ENCODE measurements at places on chromosomes 2 and 18.

GRCh38 chr18:35662293-35663062, 80.9 kb downstream of the GALNT1 start:
- DNase-seq = no peak

- DNase-seq = no peak
Observed at GRCh38 chr2:11270891-11271290, 73.5 kb downstream of the ROCK2 start.

GRCh38 chr2:128435576-128436478, 117.2 kb upstream of the HS6ST1 start:
- DNase-seq = no peak

DNA sequence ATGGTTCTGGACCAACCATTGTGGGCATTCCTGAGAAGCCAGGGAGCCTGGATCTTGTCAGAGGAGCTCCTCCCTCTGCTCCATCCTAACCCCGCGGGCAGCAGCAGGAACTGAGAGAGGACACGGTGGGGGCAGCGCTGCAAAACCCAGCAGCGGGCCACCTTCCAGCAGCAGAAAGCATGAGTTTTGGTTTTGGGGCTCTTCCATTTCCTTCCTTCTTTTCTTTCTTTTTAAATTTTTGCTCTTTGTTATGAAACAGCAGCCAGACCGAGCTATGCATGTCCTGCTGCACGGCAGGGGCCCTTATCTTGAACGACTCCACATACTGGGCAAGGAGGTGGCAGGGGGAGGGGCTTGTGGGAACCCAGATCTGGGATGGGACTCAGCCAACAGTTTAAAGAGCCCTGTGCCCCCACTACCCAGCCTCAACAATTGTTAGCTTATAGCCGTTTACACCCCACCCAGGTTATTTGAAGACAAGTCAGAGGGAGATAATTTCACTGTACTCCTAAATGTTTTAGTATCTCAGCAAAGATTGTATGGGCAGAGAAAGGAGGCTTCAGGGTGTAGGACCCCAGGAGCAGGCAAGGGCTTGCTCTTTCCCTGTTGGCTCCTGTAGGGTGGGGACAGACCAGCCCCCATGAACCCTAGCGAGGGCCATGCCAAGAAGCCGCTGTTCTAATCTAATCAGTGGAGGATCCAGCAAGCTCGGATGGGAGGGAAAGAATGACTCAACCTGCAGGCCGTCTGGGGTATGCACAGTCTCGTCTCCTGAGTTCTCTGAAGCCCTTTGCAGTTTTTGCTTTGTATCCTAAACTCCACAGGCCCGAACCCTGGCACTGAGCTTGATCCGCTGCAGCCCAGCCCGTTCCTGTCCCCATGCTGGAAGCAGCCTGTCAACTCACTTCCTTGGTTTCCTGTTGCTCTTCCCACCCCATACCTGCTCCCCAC, 75.3 kb downstream of the LRRFIP1 start:
- DNase-seq = no peak

DNA sequence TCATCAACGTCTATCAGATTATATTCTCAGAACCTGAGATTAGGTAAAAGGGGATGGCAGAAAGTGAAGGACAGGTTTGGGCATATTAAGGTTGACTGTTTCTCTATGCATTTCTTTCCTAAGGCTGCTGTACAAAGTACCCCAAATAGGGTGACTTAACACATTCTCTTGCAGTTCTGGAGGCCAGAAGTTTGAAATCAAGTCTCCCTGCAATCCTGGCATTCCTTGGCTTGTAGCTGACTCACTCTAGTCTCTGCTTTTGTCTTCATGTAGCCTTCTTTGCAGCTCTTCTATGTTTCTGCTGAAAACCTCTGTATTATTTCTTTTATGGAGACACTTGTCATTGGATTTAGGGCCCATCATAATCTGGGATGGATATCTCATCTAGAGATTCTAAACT, 364.3 kb downstream of the PLCL1 start:
- DNase-seq = no peak

DNA sequence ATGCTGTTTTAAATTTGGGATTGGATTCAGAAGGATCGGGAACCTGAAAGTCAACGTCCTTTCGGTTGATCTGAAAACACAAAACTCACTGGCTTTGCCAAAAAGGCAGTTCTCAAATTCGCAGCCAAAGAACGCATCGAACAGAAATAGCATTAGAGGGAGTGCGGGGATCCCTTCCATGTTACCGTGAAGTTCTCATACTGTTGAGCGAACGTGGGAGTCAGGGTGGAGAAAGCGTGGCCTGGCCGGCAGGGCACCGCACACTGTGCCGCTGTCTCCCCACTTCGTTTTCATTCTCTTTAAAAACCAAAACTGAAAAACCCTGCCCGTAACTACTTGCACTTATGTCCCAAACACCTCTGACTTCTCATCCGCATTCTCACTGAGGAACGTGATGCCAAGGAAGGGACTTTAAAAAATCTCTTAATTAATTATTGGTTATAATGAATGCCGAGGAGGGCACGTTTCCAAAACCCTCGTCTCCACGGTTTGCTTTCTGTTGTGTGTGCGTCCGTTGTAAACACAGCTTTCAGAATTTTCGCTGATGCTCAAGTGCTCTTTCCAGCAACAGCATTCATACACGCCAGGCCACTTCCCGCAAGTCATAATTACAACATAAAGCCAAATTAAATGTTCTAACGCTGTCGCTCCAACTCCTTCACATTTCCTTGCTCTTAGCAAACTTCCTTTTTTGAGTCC, 60.9 kb upstream of the TWIST2 start:
- no peak for DNase-seq

DNA sequence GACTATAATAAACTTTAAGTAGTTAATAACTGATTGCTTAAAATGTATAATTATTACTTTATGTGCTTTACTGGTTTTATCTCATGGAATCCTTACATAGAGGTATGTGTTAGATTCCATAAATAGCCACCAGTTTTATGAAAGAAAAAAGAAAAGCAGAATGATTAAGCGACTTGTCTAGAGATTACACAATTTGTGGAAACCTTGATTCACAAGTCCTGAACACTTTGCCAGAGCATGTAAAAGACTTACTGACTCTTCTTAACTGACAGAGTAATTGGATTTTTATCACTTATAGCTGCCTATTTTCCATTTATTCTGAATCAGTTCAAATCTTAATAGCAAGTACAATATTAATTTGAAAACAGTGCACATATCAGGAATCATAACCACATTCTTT, 448.7 kb upstream of the NETO1 start:
- no peak for DNase-seq

GRCh38 chr18:55300421-55300935, 287.5 kb downstream of the TCF4 start:
- no peak for DNase-seq

DNA sequence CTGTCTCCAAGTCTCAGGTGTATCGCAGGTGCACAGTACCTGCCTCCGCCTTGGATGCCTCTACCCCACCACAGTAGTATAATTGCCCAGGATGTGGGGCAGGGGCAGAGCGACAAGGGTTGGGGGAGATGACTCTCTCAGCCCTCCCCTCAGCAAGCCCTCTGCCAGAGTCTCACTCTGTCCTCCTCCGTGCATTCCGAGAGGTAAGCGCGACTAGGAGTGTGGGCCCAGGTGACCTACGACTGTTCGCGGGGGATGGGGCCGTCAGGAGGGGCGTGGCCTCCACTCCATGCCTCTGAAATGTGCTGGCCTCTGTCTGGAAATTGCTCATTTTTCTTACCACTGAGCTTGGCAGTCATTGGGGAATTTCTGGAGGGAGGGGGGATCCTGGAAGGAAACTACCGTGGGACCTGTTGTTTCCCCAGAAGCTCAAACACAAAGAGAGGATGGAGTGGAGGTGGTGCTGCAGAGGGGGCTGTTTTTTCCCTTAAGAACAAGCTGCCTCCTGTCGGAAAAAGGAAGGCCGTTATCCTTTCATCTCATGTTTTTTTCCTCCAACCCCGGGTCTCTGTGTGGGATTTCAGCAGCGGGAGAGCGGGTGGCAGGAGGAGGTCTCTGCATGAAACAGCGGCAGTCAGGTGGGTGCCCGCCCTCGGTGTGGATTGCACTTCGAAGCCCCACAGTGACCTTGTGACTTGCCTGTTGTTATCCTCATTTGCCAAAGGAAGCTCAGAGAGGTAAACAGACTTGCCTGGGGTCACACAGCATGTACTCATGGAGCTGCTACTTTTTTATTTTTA, 13.0 kb upstream of the RALB start:
- DNase-seq = no peak

DNA sequence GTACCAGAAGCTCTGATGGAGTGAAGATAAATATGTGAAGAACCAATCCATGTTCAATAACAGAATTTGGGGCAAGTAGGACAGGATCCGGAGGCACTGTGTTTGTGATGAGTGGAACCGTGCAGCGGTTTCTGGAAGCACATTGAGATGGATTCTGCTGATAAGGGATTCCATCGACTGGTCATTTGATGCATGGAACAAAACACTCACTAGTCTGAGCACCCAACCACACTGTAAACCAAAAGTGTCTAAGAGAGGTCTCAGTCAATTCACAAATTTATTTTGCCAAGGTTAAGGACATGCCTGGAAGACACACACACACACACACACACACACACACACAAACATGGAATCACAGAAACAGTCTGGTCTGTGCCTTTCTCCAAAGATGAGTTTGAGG, 459.5 kb downstream of the FBXO15 start:
- no peak for DNase-seq

DNA sequence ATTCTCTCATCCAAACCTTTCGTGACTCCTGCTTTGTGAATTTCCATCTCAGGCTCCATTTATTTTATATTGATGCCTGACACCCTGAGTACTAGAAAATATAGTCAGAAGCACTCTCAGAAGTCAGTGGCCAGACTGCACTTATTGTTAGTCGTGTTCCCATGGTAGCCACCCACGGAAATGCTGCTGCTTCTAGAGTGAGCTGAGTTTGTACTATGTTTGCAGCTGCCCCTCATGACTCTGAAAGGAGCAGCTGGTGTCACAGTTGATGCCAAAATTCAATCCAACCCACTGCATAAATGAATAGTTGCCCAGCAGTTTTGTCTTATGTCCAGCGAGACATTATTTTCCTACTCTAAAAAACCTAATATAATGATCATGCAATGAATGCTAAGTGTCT, 265.2 kb upstream of the SPHKAP start:
- no peak for DNase-seq

- DNase-seq = no peak
Observed at GRCh38 chr2:240507778-240508251, 50.0 kb downstream of the ANKMY1 start.

GRCh38 chr2:113966171-113966570, 76.3 kb downstream of the ACTR3 start:
- DNase-seq = no peak

GRCh38 chr2:161990741-161991140, 83.3 kb downstream of the DPP4 start:
- DNase-seq = no peak

DNA sequence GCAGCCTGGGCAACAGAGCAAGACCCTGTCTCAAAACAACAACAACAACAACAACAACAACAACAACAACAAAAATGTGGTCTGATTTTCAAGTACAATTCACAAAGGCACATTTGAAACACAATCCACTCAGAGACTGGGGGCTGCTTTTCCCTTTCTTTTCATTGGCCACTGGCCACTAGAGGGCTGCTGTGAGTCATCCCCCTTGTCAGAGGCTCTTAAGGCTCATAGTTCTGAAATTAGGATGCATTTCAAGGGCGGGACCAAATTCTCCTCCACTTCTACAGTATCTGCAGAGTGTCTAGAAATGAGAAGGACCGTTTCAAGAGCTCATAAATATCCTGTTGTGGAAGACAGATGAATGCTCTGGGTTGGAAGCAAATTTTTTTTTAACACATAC, 285.4 kb downstream of the NRXN1 start:
- DNase-seq = no peak

GRCh38 chr2:201363857-201364560, 6.9 kb upstream of the FLACC1 start:
- DNase-seq = no peak

GRCh38 chr2:239157269-239157668, 243.6 kb downstream of the HDAC4 start:
- no peak for DNase-seq

DNA sequence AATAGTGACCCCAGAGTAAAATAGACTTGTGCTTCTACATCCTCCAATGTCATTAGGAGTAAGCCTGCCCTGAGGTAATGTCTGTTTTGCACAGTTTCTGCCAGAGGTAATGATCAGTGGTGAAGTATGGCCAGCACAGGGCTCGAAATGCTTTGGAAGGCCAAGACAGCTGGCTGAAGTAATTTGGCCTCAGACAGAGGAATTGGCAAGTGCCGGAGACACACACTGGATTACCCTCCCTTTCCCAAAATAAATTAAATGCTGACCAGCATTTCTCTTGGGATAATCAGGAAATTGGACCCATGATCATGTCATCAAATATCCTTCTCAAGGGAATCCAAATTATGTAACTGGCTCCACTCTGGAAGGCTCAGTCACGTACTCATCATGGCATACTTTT, 379.0 kb upstream of the CHST9 start:
- no peak for DNase-seq

GRCh38 chr2:82789851-82790205, 1669.3 kb downstream of the SUCLG1 start:
- no peak for DNase-seq

- DNase-seq = no peak
Observed at GRCh38 chr18:12768625-12769024, 65.8 kb downstream of the PSMG2 start.

- no peak for DNase-seq
Observed at GRCh38 chr2:172613615-172614231, 57.8 kb downstream of the PDK1 start.

DNA sequence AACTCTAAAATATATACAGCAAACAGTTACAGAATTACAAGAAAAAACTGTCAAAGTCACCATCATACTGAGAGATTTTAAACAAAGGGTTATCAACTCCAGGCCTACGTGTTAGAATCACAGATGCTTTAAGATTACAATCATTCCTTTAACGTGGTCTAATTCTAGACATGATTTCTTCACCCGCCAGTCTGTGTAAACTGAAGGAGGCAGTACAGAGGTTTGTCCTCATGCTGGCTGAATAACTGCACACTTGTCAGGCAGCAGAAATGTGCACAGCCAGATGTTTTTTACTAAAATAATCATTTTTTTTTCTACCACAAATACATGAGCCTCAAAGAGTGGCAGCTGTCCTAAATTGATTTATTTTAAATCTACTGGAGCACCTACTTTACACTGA, 15.5 kb upstream of the NEURL3 start:
- no peak for DNase-seq

GRCh38 chr2:3091696-3092095, 285.9 kb downstream of the EIPR1 start:
- DNase-seq = no peak

DNA sequence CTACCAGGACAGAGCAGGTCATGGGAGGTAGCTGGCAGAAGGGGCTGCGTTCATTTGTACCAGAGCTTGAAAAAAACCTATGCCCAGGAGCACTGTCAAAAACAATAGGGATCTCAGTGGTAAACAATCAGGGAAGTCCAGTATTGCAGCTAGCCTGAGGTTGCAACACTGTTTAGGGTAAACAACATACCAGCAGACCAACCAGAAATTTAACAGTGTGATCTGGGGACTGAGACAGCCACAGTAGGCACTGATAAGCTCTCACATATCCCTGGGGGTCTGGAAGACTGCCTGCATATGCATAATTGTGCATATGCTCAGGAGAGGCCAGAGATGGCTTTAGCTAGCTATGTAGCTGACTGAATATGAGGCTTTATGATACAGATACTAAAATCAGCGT, 12.0 kb upstream of the ZCCHC2 start:
- DNase-seq = no peak

GRCh38 chr2:225282858-225283710, 116.4 kb upstream of the NYAP2 start:
- no peak for DNase-seq

GRCh38 chr2:63631501-63631900, 42.7 kb downstream of the MDH1 start:
- DNase-seq = no peak

Data from stimulated activated CD8-positive, alpha-beta memory T cell treated with anti-CD3 and anti-CD28 coated beads, Interleukin-7, amount 100 ng/mL, for 1 hour (primary cell).